ENCODE measurements at places on chromosomes 2 and 18. TPM values are rescaled to one million over a fixed set of nuclear protein-coding genes. Genes with fewer than 3 reads are reported as not detected.

DNA sequence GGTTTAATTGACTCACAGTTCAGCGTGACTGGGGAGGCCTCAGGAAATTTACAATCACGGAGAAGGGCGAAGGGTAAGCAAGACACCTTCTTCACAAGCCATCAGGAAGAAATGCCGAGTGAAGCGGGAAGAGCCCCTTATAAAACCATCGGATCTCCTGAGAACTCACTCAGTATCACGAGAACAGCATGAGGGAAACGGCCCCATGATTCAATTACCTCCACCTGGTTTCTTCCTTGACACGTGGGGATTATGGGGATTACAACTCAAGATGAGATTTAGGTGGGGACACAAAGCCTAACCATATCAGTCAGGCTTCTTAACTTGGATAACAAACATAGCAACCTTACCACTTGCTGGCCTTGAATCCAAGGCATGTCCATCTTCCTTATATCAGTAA, 289.0 kb upstream of the STON1 start:
- DNase-seq, result no peak

DNA sequence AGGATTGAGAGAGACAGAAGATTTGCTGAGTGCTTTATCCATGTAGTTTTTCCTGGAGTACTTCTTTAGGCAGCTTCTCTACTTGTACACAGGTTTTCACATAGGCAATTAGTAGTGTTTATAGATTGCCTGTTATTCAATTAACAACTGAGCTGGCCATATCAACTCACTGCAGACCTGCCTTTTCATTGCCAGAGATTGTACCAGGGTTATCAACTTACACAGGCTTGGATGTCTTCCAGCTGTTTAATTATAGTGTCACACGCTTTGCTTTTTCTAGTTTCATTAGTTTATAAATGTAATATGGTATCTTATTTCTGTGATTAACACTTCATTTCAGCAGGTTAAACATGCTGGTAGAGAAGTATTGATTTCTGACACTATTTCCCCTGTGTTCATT, 125.9 kb downstream of the GPD2 start:
- no peak for DNase-seq

- DNase-seq, result no peak
These were observed 3.7 kb upstream of the CRIM1 start for GRCh38 chr2:36351736-36352349.

The FIGN gene
- polyA plus RNA-seq, result 12.3 TPM

The TSPYL6 gene
- not detected for polyA plus RNA-seq

GRCh38 chr2:108029496-108029895, 43.2 kb downstream of the SLC5A7 start:
- no peak for DNase-seq

DNA sequence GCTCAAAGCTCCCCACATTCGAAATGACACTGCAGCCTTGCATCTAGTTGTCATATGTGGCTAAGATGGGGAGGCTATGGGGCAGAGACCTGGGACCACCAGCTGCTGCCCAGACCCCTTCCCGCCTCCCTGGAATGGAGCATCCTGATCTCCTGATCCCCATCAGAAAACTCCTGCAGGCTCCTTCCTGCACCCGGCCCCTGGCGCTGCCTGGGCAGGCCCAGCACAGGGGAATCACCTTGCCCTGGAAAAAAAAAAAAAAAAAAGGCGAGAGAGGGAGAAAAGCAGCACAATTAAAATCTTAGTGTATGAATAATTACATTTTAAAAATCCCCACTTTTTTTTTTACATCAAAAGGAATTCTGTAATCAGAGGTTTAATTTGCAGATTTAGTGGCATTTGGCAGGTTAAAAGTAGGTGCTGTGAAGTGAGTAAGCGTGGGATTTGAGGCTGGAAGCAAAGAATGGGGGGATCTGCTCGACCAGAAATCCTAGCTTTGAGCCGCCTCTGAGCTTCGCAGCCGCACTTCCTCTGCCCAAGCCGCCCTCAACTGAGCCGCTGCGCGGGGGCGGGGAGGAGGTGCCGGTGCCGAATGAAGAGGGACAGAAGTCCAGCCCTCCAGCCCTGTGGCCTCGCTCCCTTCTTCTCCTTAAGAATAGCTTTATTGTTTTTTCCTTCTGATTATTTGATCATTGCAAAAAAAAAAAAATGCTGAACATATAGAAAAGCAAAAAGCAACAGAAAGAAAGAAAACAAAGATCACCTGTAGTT, 30.0 kb downstream of the THNSL2 start:
- DNase-seq, result no peak
